ENCODE measurements at places on chromosomes 12 and 14. TPM values are rescaled to one million over a fixed set of nuclear protein-coding genes. Genes with fewer than 3 reads are reported as not detected.

CDCA4 gene
- 57.5 TPM for total RNA-seq

ANO2 gene
- not detected for total RNA-seq

RNASE1 gene
- not detected for total RNA-seq

EVL gene
- total RNA-seq, result 279 TPM

TAS2R20 gene
- 2.1 TPM for total RNA-seq

SERPINA12 gene
- not detected for total RNA-seq

GPR132 gene
- 49.6 TPM for total RNA-seq

- no peaks in the 10 kb centered on the region for H3K27me3 ChIP-seq
- no peak overlapping the region for H3K4me3 ChIP-seq
- H3K4me1 ChIP-seq, result peaks cover 28% of the 10 kb centered on the region
- DNase-seq, result no peak
These were observed 8.5 kb downstream of the COX14 start for GRCh38 chr12:50120521-50120920.

DNA sequence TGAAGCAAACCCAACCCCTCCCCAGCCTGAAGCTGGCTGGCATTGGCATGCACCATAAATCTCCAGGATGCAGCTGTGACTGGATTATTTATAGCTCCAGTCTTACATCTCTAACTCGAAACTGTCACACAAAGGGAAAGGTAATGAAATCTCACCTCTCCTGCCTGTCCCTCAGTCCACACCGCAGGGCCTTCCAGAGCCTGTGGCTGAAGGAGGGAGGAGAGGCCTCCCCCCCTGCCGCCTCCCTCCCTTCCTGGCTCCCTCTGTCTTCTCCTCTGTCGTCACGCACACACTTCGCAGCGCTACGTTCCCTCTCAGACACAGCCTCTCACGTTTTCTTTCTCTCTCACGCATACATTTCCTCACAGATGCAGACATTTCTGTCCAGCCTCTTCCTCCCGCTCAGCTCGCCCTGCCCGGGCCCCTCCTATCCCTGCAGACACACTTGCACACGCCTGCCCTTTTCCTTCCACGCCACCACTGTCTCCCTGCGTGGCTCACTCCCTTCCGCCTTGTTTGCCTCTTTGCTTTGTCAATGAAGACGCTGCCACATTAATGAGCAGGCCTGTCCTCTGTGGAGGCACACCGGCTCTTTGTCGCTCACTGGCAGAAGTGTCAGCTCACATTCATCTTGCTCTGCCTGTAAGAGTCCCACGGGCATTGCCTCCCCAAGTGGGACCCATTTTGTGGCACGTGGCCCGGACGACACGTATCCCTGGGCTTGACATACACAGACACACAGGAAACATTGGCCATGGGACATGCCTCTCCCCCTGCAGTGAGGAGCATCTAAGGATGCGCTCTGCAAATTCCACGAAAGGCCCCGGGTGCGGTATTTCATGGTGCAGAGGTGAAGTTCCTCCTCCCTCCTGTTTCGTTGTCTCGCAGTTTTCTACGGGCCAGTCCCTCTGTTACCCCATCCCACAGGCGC lies 27.9 kb downstream of the IRF2BPL start:
- no peak for DNase-seq
- H3K27ac ChIP-seq, result peak overlapping the region; percentile 10
- peaks cover 35% of the 10 kb centered on the region for H3K4me1 ChIP-seq
- no peak overlapping the region for H3K4me3 ChIP-seq
- no peaks in the 10 kb centered on the region for H3K27me3 ChIP-seq

GRCh38 chr12:15627995-15628945 lies 160.9 kb downstream of the EPS8 start:
- no peak overlapping the region for H3K27ac ChIP-seq
- no peak for DNase-seq
- H3K36me3 ChIP-seq, result no peaks in the 10 kb centered on the region
- H3K4me3 ChIP-seq, result no peak overlapping the region
- no peaks in the 10 kb centered on the region for H3K4me1 ChIP-seq
- no peaks in the 10 kb centered on the region for H3K27me3 ChIP-seq

- no peaks in the 10 kb centered on the region for H3K27me3 ChIP-seq
- H3K36me3 ChIP-seq, result peaks cover 8% of the 10 kb centered on the region
- peaks cover 14% of the 10 kb centered on the region for H3K4me1 ChIP-seq
- H3K27ac ChIP-seq, result no peak overlapping the region
These were observed 34.6 kb downstream of the RBM19 start for GRCh38 chr12:113931517-113931916.

- H3K4me3 ChIP-seq, result no peak overlapping the region
- no peaks in the 10 kb centered on the region for H3K4me1 ChIP-seq
- no peak for DNase-seq
These were observed 113.9 kb downstream of the GCH1 start for GRCh38 chr14:54788701-54789100.

- H3K36me3 ChIP-seq, result peaks cover 17% of the 10 kb centered on the region
- H3K4me1 ChIP-seq, result peaks cover 69% of the 10 kb centered on the region
- peak overlapping the region; percentile 91 for H3K4me3 ChIP-seq
These were observed 3.7 kb upstream of the ZFP36L1 start for GRCh38 chr14:68796418-68797101.

DNA sequence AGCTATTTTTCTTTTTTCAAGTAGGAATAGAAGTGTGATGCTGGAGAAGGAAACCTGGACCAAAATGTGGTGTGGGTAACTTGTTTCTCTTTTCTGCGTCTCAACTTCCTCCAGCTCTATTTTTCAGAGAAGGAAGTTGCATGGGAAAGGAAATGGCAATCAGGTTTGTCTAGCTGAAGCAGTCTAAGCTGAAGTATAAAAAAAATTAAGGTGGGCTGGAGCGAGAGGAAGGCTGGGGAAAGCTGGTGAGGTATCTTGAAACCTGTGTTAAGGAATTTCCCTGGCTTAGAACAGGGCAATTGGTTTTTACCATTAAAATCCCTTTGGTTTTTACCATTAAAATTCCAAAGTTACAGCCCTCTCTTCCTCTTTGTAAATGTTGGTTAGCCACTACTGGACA lies 34.2 kb upstream of the NINJ2 start:
- no peaks in the 10 kb centered on the region for H3K27me3 ChIP-seq
- H3K36me3 ChIP-seq, result peaks cover 18% of the 10 kb centered on the region
- no peak overlapping the region for H3K4me3 ChIP-seq
- no peak for DNase-seq

DNA sequence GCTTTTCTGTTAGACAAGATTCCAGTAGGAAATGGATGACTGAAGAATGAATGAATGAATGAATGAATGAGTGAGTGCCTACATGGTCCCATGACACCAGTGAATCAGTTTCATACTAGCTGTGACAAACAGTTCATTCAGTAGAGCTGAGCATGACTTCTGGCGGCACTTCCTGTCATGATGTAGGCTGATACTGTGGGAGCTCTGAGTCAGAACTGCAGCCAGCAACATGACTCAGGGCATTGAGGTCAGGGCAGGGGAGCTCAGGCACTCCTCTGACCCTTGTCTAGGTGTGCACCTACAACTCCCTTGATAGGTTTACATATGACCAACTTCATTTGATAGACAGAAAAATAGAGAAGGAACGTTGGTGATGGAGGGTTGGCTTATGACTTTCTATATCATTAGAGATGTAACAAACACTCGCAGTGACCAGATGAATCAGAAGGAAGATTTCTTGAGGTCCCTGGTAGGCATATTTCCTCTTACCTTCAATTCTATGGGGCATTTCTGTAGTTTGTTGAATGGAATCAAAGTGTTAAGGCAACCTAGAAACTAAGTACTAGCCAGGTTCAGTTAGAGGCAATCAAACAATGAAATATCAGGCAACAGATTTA lies 139.3 kb upstream of the ARHGAP5 start:
- no peaks in the 10 kb centered on the region for H3K36me3 ChIP-seq
- H3K4me3 ChIP-seq, result peak overlapping the region; percentile 36
- DNase-seq, result peak; percentile 86

DNA sequence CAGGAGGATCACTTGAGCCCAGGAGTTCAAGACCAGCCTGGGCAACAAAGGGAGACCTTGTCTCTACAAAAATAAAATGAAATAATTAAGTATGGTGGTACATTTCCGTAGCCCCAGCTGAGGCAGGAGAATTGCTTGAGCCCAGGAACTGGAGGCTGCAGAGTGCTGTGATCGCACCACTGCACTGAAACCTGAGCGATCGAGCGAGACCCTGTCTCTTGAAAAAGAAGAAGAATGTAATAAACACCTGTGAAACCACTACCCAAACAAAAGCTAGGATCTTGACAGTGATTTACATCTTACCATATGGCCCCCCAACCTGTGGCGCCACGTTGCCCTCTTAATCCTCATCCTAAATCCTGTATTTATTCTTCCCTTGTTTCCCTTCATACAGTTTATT lies 5.7 kb upstream of the DTX1 start:
- peaks cover 29% of the 10 kb centered on the region for H3K4me1 ChIP-seq
- H3K4me3 ChIP-seq, result no peak overlapping the region
- H3K27ac ChIP-seq, result no peak overlapping the region
- no peaks in the 10 kb centered on the region for H3K27me3 ChIP-seq
- H3K36me3 ChIP-seq, result no peaks in the 10 kb centered on the region

- no peak overlapping the region for H3K4me3 ChIP-seq
- DNase-seq, result no peak
- H3K27me3 ChIP-seq, result peaks cover 3% of the 10 kb centered on the region
- H3K36me3 ChIP-seq, result no peaks in the 10 kb centered on the region
- no peaks in the 10 kb centered on the region for H3K4me1 ChIP-seq
These were observed 147.5 kb downstream of the KITLG start for GRCh38 chr12:88432531-88433490.

- no peaks in the 10 kb centered on the region for H3K36me3 ChIP-seq
- H3K27ac ChIP-seq, result no peak within 1 kb of the TSS
- peaks cover 40% of the 10 kb centered on the region for H3K27me3 ChIP-seq
- H3K4me1 ChIP-seq, result peaks cover 13% of the 10 kb centered on the region
These were observed at the start of gene PPM1H for GRCh38 chr12:62934799-62935674. Gene PPM1H, minus strand, starts transcription at chr12:62935150. Its CDS starts 414 bp downstream, at chr12:62934736.

GRCh38 chr14:24273422-24273998 lies 2.1 kb upstream of the RABGGTA start:
- H3K36me3 ChIP-seq, result peaks cover 4% of the 10 kb centered on the region
- H3K4me3 ChIP-seq, result peak overlapping the region; percentile 60
- peaks cover 73% of the 10 kb centered on the region for H3K4me1 ChIP-seq
- peak overlapping the region; percentile 83 for H3K27ac ChIP-seq

DNA sequence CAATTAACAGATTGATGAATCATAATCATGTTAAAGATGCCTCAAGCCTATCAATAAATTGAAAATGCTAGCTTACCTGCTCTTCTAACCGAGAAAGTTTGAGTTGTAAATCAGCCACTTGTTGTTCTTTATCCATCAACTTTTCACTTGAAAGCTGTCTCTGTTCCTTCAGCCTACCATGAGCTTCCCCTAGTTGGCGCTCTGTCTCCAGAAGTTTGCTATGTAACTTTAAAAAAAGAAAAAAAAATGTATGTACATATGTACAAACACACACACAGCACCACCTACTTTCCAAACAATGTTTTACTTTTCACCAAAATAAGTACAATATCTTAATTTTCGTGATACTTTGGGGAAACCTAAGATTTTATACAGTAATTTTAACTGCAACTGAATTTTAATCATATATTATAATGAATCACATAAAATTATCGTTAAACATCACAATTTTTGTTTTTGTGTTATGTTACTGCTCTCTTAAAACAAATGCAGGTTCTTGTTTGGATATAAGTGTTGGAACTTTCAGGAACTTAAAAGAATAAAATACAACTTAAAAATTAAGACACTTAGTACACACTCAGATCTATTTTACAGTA lies 101.2 kb downstream of the EEA1 start:
- H3K27ac ChIP-seq, result no peak overlapping the region
- peak; percentile 35 for DNase-seq
- no peaks in the 10 kb centered on the region for H3K27me3 ChIP-seq
- peaks cover 9% of the 10 kb centered on the region for H3K36me3 ChIP-seq

- no peak for DNase-seq
- H3K4me3 ChIP-seq, result no peak overlapping the region
- no peaks in the 10 kb centered on the region for H3K27me3 ChIP-seq
- H3K27ac ChIP-seq, result no peak overlapping the region
- no peaks in the 10 kb centered on the region for H3K36me3 ChIP-seq
These were observed 409.2 kb downstream of the IPO8 start for GRCh38 chr12:30286345-30286926.

DNA sequence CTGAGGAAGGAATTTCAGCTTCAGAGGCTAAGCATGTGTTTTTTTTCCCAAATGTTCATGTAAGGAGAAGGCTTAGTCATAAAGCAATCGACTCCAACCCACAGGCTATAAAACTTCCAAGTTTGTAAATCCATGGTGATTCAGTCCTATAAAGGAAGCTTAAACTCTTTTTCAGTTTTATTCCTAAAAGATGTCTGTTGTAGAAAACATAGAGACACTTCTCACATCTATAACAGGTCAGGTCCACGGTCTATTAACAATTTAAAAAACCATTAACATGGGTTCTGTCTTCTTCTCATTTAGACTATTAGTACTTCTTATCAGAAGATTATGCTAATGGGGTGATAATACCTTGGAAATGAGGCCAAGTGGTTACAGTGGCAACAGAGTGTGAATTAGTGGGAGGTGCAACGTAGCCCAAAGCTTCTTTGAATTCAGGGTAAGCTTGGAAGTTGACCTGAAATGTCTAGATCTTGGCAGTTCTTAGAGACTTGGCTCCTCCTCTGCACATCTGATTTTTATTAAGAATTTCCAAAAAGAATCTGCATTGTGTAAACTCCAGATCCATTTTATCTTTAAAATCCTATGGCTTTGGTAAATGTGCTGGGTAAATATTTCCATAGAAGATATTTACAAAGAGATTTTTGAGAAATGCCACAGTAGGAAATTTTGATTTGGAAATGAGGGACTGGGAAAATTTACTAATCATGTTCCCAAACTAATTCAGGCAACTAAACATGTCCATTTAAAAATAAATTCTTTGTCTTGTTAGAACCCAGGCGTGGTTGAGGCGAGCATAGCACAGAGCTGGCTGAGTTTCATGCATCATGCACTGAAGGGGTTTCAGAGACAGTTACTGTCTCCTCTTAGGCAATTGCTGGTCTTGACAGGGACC lies 86.4 kb downstream of the EML1 start:
- no peak overlapping the region for H3K27ac ChIP-seq
- DNase-seq, result no peak
- H3K36me3 ChIP-seq, result no peaks in the 10 kb centered on the region
- H3K4me3 ChIP-seq, result no peak overlapping the region
- H3K27me3 ChIP-seq, result peaks cover 22% of the 10 kb centered on the region
- H3K4me1 ChIP-seq, result no peaks in the 10 kb centered on the region

DNA sequence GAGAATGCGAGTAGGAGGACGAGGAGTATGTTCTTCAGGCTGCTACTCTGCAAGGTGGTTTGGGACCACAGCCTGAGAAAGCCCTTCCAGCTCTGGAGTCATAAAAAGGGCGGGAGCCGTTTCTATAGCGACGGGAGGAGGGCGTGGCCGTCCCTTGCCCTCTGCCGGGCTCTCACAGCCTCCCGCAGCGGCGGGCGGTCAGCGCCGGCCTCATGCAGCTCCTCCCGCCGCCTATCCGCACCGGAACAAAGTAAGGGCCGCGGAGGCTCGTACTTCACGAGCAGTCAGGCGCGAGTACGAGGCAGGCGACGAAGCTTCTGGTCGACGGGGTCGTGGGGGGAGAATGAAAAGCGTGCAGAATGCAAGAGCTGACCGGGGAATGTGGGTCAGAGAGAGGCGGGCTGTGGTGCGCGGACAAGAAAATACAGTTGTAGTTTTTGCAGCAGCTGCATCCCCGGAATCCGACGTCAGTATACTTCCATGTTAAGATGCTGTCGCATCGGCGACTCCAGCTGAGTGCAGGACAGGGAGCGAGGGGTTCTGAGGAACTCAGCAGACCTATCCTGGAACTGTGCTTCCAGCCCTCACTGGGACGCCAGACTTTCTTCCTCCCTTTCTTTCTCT lies at the start of gene DYRK4:
Gene DYRK4, plus strand, starts transcription at position 175 of the 624 bp plus-strand sequence. Its CDS starts 38 bp downstream, at position 213.
- no peak within 1 kb of the TSS for H3K4me3 ChIP-seq
- no peak within 1 kb of the TSS for H3K27ac ChIP-seq
- DNase-seq, result no peak

Data from activated T-cell treated with anti-CD3 and anti-CD28 coated beads, Interleukin-2, amount 50 U/mL, for 72 hours (primary cell).